Right lung (tissue), 10 donors: ENCODE measurements at places on chromosomes 12 and 14. TPM values are rescaled to one million over a fixed set of nuclear protein-coding genes. Genes with fewer than 3 reads are reported as not detected.

DNA sequence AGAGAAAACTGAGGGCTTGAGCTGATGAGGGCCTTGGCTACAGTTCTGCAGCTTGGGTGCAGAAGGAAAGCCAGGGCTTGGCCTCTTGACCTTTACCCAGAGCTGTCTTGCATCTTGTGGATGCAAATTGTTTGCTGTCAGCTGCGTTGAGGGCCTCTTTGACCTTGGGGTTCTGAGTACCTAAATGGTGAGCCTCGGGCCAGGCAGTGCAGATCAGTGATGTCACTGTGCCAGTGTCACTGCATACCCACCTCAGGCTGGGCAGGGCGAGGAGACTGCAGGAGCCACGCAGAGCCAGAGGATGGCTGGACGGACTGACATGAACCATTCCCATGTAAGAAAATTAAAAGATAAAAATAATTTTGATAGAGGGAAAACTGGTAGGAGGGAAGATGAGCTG is 18.6 kb downstream of the ESRRB start:
- DNase-seq = no peak

GRCh38 chr12:93029091-93029490 is 100.0 kb upstream of the EEA1 start:
- DNase-seq = no peak

The DENND5B gene
- polyA plus RNA-seq = 6.5 TPM

The LLPH gene
- polyA plus RNA-seq = 23.3 TPM

The ASB2 gene
- 2.7 TPM for polyA plus RNA-seq

- DNase-seq = peak; percentile 27
These were observed 64.2 kb downstream of the LLPH start for GRCh38 chr12:66066137-66066928.

The HCAR3 gene
- polyA plus RNA-seq = 0.09 TPM

- DNase-seq = no peak
These were observed 1.9 kb downstream of the ASCL1 start for GRCh38 chr12:102959391-102959790.

GRCh38 chr14:101598159-101598558 is 36.9 kb downstream of the DIO3 start:
- no peak for DNase-seq

DNA sequence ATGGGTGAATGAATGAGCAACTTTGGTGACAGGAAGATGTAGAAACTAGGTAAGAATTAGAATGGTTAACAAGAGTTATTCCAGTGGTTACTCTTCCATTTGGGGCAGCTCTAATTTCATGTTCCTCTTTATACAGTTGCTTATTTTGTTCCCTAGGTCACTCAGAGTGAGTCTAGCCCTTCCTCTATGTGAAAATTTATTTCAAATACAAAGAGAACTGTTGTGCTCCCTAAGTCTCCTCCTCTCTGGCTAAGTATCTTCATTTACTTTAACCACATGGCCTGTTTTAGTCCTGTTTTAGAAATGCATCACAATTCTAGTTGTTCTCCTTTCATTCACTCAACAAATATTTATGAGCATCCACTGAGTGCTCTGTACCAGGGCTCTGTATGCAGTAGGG is 51.1 kb upstream of the HIF1A start:
- no peak for DNase-seq

The IL26 gene
- not detected for polyA plus RNA-seq

DNA sequence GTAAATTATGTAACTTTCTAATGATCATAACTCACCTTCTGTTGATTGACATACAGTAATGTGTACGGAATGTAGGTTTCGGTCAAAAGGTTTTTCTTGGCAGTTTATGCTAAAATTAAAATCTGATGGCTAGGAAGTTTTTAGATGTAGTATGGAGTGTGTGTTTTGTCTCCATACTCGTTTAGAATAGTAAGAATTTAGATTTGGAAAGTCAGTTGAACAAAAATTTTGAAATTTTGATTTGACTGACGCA is 859 bp downstream of the PALS1 start:
- no peak for DNase-seq

GRCh38 chr14:67446371-67447032 is 34.5 kb upstream of the PLEK2 start:
- DNase-seq = peak; percentile 19

DNA sequence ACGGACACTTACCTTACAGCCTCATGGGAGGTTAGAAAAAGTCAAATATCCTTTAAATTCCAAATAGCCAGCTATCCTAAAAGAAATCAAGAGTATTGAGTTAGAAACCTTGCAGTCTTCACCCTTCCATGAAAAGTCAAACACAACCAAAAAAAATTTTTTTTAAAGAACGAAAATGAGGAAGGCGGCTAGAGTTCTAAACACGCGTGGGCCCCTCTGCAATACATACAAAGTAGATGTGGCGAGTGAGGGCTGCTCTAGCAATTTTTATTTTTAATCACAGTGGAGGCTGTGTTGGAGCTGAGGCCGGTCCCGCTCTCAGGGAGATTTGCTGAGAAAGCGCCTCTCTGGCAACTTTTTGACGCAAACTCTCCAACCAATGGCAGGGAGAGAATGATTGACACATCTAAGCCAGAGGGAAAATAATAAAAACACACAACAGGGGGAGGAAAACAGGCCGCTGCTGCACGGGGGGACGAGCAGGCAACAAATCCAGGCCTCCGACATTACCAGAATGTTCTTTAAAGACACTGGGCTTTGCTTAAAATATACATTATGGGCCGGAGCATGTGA is at the start of gene OTX2:
Gene OTX2, minus strand, starts transcription at position 333 of the 573 bp plus-strand sequence. CDS start 5,023 bp downstream, outside the sequence.
- DNase-seq = no peak

GRCh38 chr14:102806447-102806846 is 29.2 kb downstream of the TRAF3 start:
- DNase-seq = no peak

DNA sequence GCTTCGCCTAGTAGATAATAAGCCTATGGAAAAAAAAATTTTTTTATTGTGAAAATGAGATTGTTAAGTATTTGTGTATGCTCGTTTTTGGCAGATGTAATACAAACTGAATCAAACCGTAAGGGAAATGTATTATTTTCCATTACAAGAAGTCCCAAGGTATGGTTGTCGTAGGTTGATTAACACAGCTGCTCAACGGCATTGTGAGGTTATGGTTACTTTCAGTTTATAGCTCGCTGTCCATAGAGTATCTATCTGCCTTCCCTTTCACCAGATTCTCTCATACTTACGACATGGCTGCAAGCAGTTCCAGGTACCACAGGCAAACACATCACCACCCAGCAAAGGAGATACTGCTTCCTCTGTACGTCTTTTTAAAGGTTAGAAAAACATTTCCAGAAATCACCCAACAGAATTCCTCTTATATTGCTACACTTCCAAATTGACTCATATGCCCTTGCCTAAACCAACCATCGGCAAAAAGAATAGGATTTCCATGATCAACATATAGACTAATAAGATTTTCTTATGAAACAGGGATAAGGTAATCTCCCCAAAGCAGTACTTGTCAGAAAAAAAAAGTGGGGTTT is 338.6 kb downstream of the SYT1 start:
- DNase-seq = no peak

GRCh38 chr12:26287671-26288381 is 92.5 kb downstream of the SSPN start:
- DNase-seq = no peak

DNA sequence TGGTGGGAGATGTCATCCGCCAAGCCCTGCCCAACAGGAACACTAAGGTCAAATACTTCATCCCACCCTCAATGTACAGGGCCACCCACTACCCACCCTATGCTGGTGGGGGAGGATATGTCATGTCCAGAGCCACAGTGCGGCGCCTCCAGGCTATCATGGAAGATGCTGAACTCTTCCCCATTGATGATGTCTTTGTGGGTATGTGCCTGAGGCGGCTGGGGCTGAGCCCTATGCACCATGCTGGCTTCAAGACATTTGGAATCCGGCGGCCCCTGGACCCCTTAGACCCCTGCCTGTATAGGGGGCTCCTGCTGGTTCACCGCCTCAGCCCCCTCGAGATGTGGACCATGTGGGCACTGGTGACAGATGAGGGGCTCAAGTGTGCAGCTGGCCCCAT is 3.5 kb downstream of the B3GNT4 start:
- DNase-seq = no peak

DNA sequence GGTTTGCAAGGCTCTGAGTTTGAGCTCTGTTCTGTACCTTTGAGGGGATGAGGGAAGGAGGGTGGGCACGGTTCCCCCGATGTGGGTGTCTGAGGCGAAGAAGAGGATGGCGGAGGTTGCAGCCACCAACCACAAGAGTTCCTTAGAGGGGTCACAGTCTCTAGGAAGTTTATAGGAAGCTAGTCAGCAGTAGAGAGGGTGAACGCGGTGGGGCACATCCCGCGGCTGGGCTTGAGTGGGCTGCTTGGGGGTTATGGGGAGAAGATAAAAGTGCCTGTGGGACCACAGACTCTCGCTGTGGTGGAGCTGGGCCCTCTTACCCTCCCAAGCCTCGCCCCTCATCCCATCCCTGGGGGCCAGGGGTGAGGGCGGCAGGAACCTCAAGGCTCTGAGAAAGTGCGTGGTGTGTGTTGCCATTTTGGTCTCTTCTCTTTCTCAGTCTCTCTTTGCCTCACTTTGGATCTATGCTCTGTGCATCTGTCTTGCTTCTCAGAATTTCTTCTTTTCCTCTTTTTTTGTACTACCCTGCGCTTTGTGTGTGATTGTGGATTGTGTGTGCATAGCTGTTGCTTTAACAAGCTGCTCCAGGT is 2.7 kb downstream of the CD4 start:
- DNase-seq = no peak

- DNase-seq = no peak
These were observed 32.2 kb downstream of the SLC25A21 start for GRCh38 chr14:37140176-37140575.

GRCh38 chr12:15831315-15831978 is 42.3 kb upstream of the EPS8 start:
- DNase-seq = no peak

GRCh38 chr14:73786636-73787485 is 64.8 kb upstream of the PTGR2 start:
- peak; percentile 79 for DNase-seq

GRCh38 chr12:3753544-3754284 is 805 bp upstream of the CRACR2A start:
- DNase-seq = peak; percentile 44

DNA sequence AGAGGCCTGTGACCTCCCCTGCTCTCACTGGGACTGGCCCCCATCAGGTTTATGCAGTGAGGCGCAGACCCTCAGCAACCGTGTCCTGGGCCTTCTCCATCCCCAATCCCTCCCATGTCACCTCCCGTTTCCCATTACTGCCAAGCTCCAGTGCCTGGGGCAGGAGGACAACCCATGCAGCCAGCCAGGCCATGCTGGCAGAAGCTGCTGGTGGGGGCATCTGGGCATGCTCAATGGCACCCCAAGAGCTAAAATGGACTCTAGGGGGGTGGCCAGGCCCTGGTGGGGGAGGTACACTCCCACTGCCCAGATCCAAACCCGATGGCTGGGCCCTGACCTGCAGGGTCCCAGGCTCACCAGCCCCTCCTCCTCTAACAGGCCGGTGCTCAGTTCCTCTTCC is 20.5 kb upstream of the GPR132 start:
- DNase-seq = no peak

The CTSG gene
- polyA plus RNA-seq = 1.4 TPM
